ENCODE measurements at places on chromosomes 4 and X.

GRCh38 chrX:17939724-17940123 lies 78.6 kb upstream of the RAI2 start:
- no peak for DNase-seq

DNA sequence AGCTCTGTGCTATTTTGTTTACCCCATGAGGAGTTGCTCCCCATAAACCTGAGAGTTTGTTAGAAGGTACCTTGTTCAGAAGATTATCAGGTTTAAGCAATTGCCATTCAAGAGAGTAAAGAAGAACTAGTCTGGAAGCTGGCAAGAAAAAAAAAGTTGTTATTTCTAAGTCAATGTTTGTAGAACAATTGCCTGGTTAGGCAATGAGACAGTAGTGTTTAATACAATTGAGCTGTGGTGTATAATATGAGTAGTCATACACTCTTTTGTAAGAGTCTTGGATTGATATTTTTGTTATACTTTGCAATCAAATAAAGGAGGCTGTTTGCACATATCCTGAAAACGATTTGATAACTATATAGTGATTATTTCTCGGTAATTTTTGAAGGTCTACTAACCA lies 44.7 kb downstream of the GALNT7 start:
- DNase-seq: no peak

DNA sequence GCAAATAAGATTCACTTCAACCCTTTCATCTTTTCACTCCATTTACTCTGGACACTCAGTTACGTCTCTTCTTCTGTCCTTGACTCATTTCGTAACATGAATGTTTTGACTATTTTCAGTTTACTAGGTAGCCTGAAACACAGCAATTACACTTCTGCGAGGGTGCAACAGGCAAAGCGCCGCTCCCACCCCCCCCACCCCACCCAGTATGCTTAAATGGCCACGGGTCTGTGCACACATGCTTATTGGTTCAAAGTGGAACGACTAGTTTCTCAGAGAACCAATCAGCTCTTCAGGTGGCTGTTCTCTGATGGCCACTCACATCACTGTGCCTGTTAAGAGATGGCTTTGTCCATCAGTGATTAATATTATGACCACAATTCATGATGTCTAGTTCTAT lies 3.5 kb downstream of the BEND4 start:
- DNase-seq: no peak

DNA sequence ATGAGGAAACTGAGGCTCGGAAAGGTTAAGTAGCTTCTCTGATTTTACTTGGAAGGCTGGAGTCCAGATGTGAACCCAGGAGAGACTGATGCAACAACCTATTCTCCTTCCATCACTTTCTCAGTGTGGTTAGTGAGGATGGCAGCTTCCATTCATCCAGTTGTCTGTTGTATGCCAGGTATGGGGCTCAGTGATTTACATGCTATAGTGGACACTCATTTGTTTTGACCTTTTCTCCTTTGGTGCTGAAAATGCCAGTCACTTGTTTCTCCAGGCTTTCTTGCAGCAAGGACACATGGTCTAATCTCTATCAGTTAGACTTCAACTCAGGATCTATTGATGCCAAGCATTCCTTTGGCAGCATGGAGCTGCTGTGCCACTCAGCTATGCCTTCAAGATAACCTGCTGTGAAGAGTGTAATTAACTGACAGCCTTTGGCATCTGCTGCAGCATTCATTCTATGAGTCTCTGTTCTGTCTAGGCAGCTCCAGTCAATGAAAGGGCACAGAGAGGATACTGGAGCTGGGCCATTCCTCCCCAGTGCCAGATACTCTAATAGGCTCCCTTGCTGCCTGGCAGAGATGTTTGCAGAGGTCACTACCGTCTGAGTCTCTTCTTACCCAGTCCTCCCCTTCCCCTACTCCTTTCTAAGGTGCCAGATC lies 11.0 kb upstream of the CWH43 start:
- DNase-seq: no peak

DNA sequence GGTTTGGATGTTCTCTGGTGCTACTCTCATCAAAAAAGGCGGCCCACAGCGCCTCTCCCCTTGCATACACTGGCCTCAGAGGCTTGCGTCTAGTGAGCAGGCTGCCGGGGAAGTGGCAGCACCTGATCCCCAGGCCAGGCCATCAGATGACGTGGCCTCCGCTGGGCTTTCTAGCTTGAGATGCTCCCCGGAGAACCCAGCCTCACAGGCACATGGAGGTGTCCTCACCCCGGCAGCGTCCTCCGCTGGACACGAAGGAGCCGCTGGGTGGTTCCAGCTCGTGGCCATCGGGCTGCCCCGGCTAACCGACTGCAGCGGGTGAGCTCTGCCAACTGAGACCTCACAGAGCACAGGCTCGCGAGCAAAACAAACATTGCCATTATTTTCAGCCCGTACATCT lies 12.8 kb downstream of the IRAK1 start:
- DNase-seq: no peak

DNA sequence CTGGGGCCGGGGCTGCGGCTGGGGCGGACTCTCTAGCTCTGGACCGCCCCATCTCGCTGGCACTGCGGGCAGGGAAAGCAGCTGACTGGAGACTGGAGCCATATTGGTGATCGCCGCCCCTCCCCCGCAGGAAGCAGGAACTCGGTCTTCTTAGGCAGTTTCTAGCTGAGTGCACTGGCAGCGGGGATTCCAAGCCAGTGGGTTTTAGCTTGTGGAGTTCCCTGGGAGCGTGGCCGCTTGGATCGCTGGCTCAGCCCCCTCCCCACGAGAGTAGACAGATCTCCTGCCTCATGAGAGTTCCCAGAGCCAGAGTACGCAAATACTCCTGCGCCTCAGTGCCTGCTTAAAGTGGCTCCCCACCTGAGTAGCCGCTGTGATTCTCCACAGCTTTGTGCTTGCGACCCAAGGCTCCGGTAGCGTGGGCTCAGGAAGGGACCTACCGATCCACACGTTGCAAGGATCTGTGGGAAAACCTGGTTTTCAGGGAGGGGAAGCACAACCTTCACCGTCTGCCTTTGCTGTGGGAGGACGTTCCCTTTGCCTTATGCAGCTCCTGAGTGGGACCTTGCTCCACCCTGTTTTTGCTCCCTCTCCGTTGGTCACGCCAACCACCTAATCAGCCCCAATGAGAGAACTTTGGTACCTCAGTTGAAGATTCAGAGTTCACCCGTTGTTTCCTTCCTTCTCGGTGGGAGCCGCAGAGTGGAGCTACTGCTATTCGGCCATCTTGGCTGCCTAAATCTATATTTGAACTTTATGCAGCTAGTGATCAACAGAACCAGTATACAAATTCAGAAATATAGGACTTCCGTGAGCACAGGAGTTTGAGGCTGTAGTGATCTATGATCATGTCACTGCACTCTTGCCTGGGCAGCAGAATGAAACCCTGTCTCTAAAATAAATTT lies 803.9 kb upstream of the PCDH10 start:
- no peak for DNase-seq

GRCh38 chr4:154368060-154368459 lies 123.5 kb downstream of the DCHS2 start:
- no peak for DNase-seq

DNA sequence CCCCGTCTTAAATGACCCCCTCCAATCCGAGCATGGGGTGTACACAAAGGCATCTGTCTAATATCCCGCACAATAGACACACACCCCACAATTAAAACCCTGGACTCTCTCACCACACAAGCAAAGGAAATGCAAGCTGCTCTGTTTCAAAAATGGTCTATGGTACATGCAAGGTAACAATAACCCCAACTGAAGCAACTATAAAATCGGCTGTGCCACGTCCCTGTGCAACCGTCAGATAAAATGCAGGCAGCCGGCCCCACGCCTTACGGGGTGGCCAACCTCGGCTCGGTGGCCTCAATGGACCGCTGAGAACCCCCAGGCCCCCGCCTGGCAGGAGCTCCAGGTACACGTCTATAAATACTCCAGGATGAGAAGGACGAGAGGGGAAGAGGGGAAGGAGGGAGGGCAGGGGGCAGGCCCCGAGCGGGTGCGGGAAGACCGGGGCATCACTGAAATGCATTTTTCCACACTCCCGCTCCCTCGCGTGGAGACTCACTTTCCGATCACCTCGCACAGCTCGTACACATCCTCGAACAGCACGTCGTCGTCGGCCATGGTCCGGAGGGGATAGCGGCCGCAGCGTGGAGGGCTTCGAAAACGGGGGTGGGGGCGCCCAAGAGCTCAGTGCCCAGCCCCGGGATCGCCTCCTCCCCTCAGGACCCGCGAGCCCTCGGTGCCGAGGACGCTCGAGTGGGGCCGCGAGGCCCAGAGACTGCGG lies 763 bp downstream of the CASK start:
- DNase-seq: peak; percentile 70

DNA sequence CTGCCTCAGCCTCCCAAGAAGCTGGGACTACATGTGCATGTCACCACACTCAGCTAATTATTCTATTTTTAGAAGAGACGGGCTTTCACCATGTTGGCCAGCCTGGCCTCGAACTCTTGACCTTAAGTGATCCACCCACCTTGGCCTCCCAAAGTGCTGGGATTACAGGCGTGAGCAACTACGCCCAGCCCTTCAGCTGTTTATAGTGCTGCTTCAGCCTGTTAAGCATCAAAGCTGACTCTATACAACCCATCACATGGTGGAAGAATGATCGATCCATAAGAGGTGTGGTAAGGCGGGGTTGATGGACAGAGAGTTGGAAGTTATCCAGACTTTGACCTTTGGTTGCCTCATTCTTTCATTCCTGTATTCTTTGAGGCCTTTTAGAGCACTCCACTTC lies 56.2 kb upstream of the RAPGEF2 start:
- DNase-seq: peak; percentile 27

GRCh38 chr4:80726471-80726870 lies 304.0 kb upstream of the BMP3 start:
- DNase-seq: no peak

- no peak for DNase-seq
Observed at GRCh38 chrX:41033299-41033698, 51.9 kb upstream of the USP9X start.

DNA sequence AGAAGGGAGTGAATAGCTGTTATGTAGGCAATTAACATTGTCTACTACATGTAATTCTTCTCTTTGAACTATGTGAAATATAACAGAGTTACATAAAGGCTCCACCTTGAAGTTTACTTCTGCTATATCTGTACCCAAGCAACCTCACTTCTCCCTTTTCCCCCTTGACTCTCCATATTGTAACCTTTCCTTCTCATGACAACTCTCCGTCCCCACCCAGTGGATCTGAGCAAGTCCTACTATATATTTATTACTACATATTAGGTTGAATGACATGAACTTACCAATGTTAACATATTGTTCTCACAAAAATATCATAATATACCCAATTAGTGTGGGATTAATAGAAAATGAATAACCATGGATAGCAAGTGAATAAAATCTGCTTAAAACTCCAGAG lies 93.2 kb upstream of the ATP8A1 start:
- peak; percentile 62 for DNase-seq

GRCh38 chrX:40325161-40325560 lies 227.4 kb upstream of the BCOR start:
- DNase-seq: no peak

GRCh38 chr4:125338814-125339213 lies 24.1 kb downstream of the FAT4 start:
- no peak for DNase-seq

GRCh38 chrX:136491832-136492231 lies 4.1 kb downstream of the BRS3 start:
- no peak for DNase-seq

GRCh38 chr4:128386761-128387599 lies 99.4 kb upstream of the PGRMC2 start:
- DNase-seq: peak; percentile 81

- no peak for DNase-seq
Observed at GRCh38 chr4:182536221-182536811, 293.1 kb downstream of the TENM3 start.

DNA sequence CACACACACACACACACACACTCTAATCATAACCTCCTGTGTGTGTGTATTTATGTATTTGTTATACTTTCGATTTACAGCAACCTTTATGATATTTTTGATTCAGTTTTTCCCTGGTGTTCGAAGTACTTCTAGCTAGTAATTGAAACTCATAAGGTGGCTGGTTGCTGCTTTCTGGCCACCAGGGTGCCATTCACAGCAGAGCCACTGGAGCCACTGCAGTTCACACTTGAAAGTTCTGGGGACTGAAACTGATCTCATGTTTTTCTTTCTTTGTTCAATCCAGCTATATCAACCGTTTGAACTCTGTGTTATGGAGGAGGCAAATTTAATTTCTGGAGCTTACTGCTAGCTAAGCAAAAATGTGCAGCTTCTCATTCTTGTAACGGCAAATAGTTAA lies 419.4 kb downstream of the ADGRL3 start:
- no peak for DNase-seq

- no peak for DNase-seq
Observed at GRCh38 chrX:123859409-123859845, 426 bp upstream of the XIAP start.

DNA sequence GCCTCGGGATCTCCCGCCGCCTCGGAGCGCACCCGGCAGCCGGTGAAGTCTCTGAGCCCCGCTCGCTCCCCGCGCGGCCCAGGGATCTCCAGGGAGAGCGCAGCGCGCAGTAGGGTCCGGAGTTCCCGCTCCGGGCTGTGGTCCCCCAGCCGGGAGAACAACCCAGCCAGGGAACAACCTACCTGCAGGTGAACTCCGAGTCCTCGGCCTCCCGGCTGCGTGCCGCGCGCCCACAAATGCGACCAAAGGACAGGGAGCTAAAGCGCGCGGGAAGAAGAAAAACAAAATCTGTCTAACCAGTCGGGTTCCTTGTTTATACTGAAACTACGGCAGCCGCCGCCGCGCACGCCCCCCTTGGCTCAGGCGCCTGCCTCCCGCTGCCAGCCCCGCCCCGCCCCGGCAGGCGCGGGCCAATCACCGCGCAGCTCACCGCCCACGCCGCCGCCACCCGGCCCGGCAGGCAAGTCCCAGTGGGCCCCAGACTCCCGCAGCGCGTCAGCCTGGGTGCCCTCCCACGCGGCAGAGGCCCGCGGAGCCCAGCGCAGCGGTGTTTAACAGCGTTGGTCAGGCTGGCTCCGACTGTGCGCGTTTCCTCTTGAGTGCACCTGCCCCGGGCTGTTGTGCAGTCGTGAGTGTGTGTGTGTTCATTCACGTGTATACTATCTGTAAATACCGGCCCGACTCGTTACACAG lies at the start of gene RASGEF1B:
Gene RASGEF1B (minus strand): TSS at position 320 of the 693 bp plus-strand sequence. CDS start 12,399 bp downstream, outside the sequence.
- peak; percentile 98 for DNase-seq

DNA sequence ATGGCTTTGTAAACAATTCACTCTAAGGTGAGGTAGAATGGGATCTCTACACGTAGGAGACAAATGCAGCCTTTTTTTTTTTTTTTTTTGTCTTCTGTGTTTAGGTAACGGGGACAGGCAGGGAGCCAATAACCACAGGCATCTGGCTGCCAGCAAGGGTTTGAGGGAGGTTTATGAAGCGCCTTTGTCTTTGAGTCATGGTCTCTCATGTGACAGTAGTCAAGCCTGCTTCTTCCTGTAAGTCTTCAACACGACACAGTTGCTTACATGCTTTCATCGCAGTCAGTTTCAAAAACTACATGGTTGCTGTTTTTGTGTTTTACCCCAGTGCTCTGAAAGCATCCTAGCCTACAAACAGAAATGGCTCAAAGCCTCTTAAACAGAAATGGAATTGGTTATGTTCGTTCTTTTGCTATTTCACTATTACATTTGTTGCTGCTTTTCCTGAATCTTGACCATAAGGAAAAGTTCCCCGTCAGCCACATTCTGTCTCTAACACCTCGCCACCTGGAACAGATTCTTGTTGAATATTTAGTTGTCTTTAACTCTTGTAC lies 127.8 kb upstream of the METTL14 start:
- DNase-seq: no peak

GRCh38 chr4:154349829-154350228 lies 141.8 kb downstream of the DCHS2 start:
- DNase-seq: no peak

- no peak for DNase-seq
Observed at GRCh38 chr4:170278460-170278859, 188.7 kb upstream of the AADAT start.

Data from stomach (tissue), 19 donors.